ENCODE measurements at places on chromosomes 7 and 10. TPM values are rescaled to one million over a fixed set of nuclear protein-coding genes. Genes with fewer than 3 reads are reported as not detected.

GRCh38 chr7:107315716-107316220 is 147.0 kb downstream of the HBP1 start:
- DNase-seq: no peak

NRF1 gene
- polyA plus RNA-seq: 26.3 TPM

ZNF736 gene
- 1.1 TPM for polyA plus RNA-seq

GRCh38 chr10:70038923-70039322 is 13.7 kb upstream of the MACROH2A2 start:
- DNase-seq: no peak

Measured in CD4-positive, CD25-positive, alpha-beta regulatory T cell (primary cell).